ENCODE measurements at places on chromosomes 7 and 10.

GRCh38 chr10:1966712-1967376 lies 229.5 kb upstream of the ADARB2 start:
- DNase-seq: no peak

DNA sequence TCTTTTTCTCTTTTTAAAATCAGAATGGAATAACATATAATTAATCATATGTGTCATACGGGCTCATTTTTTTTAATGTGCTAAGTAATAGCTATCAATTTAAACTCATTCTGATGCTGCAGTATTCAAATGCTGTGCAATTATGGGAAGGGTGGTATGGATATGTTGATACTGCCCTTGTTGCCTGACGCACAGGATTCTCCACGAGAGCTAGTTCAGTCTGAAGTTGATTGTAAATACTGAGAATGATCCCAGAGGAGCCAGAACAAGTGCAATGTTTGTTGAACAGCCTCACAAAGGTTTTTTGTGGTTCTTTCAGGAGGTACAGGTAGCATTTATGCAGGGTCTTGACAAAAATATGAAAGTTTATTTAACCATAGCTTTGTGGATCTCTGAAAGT lies 13.4 kb downstream of the NPY start:
- DNase-seq: no peak

- DNase-seq: no peak
Measured at GRCh38 chr10:63071145-63071544, 62.0 kb upstream of the NRBF2 start.

DNA sequence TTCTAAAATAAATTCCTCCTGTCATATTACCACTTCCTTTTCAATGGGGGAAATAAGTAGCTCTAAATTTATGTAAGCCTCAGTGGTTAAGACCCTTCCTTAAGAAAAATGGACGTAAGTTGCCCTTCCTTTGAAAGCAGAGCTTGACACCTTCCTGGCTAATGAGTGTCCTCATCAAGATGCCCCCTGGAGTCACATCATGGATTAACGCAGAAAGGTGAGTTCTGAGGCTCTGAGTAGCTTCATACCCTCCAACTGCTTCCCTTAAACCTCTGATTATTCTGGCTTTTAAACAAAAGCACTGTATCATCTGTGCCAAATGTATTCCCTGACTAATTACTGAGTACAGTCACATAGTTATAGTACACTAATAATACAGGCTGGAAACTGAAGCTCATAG lies 14.7 kb downstream of the KCTD7 start:
- DNase-seq: no peak

DNA sequence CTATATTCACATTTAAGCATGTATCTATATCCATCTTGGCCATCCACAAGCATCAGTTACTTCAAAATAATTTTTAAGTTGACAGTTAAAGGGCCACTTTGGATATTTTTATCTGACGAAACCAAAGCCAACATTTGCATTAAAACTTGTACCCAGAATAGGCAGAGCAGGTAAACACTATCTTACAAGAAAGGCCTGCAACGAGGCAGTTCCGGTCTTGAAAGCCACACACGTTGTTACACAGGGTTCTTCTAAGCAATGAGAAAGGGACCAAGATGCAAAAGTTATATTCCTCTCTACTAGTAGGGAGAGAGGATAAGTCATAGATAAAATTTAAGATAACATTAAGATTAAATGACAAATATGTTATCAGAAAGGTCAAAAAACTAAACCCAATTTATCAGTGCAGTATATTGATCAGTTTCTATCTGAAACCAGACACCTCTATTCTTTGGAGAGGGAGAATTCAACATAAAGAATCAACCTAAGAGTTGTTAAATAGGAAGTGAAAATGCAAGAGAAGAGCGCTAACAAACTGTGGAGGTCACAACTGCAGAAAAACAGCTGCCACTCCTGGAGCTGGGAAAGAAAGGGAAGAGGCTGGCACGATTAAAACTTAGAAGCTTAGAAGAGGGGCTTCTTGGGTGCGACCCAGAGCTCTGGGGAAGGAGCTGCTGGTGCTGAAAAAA lies 701.3 kb downstream of the TNS3 start:
- DNase-seq: no peak

Measured in cortex of kidney (tissue), 1 donor.